GM23338 (cell line): ENCODE measurements at places on chromosomes 5 and 9. TPM values are rescaled to one million over a fixed set of nuclear protein-coding genes. Genes with fewer than 3 reads are reported as not detected.

The CCDC192 gene
- 1.3 TPM in 1 of 2 replicates, not detected in the other for total RNA-seq

The CDH9 gene
- 0.31 TPM in 1 of 2 replicates, not detected in the other for total RNA-seq

The MCIDAS gene
- total RNA-seq: 0.12 TPM in 1 of 2 replicates, not detected in the other

- H3K27ac ChIP-seq: no peak overlapping the region
- H3K4me3 ChIP-seq: no peak overlapping the region
- no peaks in the 10 kb centered on the region for H3K27me3 ChIP-seq
- H3K36me3 ChIP-seq: no peaks in the 10 kb centered on the region
These were observed 32.0 kb upstream of the GRPEL2 start for GRCh38 chr5:149313151-149313841.

GRCh38 chr5:107781451-107781850, 110.7 kb upstream of the EFNA5 start:
- H3K27me3 ChIP-seq: no peaks in the 10 kb centered on the region
- H3K4me1 ChIP-seq: peaks cover 10% of the 10 kb centered on the region
- no peak overlapping the region for H3K4me3 ChIP-seq
- H3K36me3 ChIP-seq: no peaks in the 10 kb centered on the region; the same call in 1 of the 2 replicates

- no peak for DNase-seq
- peaks cover 3% of the 10 kb centered on the region; the same call in 1 of the 2 replicates for H3K4me1 ChIP-seq
- no peaks in the 10 kb centered on the region for H3K27me3 ChIP-seq
- H3K27ac ChIP-seq: no peak overlapping the region
- H3K36me3 ChIP-seq: no peaks in the 10 kb centered on the region
- H3K4me3 ChIP-seq: no peak overlapping the region
These were observed 27.1 kb downstream of the GRAMD2B start for GRCh38 chr5:126450346-126450745.

GRCh38 chr5:150108711-150109514, 22.6 kb upstream of the CSF1R start:
- no peak overlapping the region for H3K4me3 ChIP-seq
- no peaks in the 10 kb centered on the region for H3K27me3 ChIP-seq
- H3K27ac ChIP-seq: no peak overlapping the region
- no peak for DNase-seq

GRCh38 chr5:53936481-53937352, 373.7 kb downstream of the ARL15 start:
- H3K4me3 ChIP-seq: no peak overlapping the region
- peak overlapping the region; percentile 48 for H3K27ac ChIP-seq
- H3K36me3 ChIP-seq: no peaks in the 10 kb centered on the region
- no peaks in the 10 kb centered on the region for H3K27me3 ChIP-seq

GRCh38 chr5:158139161-158139560, 280.2 kb upstream of the CLINT1 start:
- no peak overlapping the region for H3K27ac ChIP-seq
- H3K4me1 ChIP-seq: peaks cover 16% of the 10 kb centered on the region
- no peak overlapping the region for H3K4me3 ChIP-seq

- H3K4me1 ChIP-seq: no peaks in the 10 kb centered on the region
- no peak overlapping the region for H3K4me3 ChIP-seq
- no peaks in the 10 kb centered on the region for H3K27me3 ChIP-seq
- no peak for DNase-seq
- no peak overlapping the region for H3K27ac ChIP-seq
These were observed 15.4 kb upstream of the CCIN start for GRCh38 chr9:36153746-36154145.

DNA sequence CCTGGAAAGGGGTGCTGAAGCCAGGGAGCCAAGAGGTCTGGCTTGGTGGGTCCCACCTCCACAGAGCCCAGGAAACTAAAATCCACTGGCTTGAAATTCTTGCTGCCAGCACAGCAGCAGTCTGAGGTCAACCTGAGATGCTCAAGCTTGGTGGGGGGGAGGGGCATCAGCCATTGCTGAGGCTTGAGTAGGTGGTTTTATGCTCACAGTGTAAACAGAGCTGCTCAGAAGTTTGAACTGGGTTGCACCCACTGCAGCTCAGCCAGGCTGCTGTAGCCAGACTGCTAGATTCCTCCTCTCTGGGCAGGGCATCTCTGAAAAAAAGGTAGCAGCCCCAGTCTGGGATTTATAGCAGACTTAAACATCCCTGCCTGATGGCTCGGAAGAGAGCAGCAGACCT, 55.5 kb upstream of the FBXL17 start:
- peak; percentile 15 for DNase-seq
- no peak overlapping the region for H3K4me3 ChIP-seq
- no peaks in the 10 kb centered on the region for H3K27me3 ChIP-seq
- no peaks in the 10 kb centered on the region for H3K4me1 ChIP-seq

DNA sequence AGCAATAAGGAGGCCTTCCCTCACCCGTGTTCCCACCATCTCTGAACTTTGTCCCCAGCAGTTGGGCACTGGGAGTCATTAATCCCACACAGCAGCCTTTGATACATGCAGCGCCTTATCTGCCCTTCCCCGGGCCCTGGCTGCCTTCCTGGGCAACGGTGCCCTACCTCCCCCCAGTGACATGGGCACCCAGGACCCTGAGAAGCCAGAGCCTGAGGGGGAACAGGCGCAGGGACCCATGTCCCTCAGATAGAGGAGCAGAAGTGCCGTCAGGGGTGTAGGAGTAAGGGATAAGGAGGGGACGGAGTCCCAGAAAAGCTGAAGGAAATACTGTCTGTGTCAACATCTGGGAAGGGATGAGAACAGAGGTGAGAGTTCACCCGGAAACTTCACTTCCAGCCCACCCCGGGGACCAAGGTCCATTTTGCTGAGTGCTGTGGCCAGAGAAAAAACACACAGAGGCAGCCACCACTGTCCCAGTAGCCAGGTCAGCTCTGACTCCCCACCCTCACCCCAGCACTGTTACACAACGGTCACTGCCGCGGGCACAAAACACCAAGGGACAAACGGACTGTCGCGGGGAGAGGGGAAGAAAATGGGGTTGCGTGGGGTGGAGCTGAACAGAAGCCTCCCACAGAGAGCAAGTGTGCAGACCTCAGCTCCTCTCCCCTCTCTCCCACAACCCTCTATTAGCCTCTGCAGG, 3.8 kb downstream of the PCDH1 start:
- H3K4me1 ChIP-seq: peaks cover 56% of the 10 kb centered on the region
- no peaks in the 10 kb centered on the region for H3K27me3 ChIP-seq
- no peaks in the 10 kb centered on the region for H3K36me3 ChIP-seq
- peak overlapping the region; percentile 78 for H3K27ac ChIP-seq

- no peak for DNase-seq
- H3K36me3 ChIP-seq: no peaks in the 10 kb centered on the region
These were observed 5.8 kb upstream of the TGFBI start for GRCh38 chr5:136022965-136023364.

DNA sequence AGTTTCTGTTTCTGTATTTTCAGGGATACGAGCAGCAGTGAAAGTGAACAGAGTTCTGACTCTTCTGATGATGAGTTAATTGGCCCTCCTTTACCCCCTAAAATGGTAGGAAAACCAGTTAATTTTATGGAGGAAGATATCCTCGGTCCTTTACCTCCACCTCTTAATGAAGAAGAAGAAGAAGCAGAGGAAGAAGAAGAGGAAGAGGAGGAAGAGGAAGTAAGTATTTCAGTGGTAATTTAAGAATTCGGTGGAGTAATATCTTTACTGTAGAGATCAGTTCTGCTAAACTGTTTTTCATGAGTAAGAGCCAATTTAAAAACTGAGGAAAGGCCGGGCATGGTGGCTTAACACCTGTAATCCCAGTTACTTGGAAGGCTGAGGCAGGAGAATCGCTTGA, 17.2 kb downstream of the WDR70 start:
- no peak overlapping the region for H3K4me3 ChIP-seq
- DNase-seq: no peak
- 0 out of 2 replicates have a peak, but pooled peaks cover 6% of the 10 kb centered on the region for H3K36me3 ChIP-seq
- no peaks in the 10 kb centered on the region for H3K27me3 ChIP-seq
- H3K4me1 ChIP-seq: peaks cover 6% of the 10 kb centered on the region

DNA sequence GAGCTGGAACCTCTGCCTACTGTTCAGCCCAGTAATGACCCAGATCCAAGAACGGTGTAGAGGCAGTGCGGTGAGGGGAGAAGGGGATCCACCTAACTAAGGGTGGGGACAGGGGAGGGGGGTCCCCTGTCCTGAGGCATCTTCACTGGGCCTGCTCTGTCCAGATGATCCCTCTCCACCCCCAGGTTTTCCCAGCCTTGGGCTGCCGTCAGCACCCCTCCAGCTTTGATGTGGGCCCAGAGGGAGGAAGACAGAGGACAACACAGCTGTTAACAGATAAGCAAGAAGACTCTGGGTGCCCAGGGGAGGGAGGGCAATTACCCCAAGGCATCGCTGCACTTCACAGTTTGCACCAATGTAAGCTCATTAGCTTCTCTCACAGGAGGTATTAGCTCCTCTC, 19.3 kb downstream of the BICD2 start:
- no peak overlapping the region for H3K27ac ChIP-seq
- no peaks in the 10 kb centered on the region for H3K27me3 ChIP-seq
- no peak overlapping the region for H3K4me3 ChIP-seq
